ENCODE measurements at places on chromosomes 13 and 19.

GRCh38 chr13:53201454-53202225 is 173.0 kb downstream of the OLFM4 start:
- no peak for DNase-seq

GRCh38 chr19:56309511-56310185 is 5.0 kb downstream of the ZSCAN5A start:
- peak; percentile 19 for DNase-seq

DNA sequence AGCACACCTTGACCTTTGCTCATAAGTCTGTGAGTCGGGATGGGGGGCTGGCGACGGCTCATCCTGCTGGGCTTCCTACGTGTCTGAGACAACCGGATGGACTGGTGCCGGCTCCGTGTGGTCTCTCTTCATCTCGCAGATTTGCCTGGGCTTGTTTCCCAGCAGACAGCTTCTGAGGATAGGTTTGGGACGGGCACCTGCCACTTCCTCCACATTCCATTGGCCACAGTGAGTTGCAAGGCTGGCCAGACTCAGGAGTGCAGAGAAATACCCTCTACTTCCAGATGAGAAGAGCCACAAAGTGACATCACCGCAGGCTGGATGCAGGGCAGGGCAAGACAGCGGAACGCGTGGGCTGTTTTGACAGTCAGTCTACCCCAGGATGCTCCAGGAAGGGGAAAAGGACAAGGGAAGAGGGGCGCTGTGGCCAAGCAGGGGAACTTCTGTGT is 48.1 kb downstream of the IRS2 start:
- DNase-seq = no peak

GRCh38 chr13:44718467-44718866 is 142.3 kb upstream of the TSC22D1 start:
- no peak for DNase-seq

GRCh38 chr19:15463861-15464371 is 428 bp downstream of the RASAL3 start:
- no peak for DNase-seq

DNA sequence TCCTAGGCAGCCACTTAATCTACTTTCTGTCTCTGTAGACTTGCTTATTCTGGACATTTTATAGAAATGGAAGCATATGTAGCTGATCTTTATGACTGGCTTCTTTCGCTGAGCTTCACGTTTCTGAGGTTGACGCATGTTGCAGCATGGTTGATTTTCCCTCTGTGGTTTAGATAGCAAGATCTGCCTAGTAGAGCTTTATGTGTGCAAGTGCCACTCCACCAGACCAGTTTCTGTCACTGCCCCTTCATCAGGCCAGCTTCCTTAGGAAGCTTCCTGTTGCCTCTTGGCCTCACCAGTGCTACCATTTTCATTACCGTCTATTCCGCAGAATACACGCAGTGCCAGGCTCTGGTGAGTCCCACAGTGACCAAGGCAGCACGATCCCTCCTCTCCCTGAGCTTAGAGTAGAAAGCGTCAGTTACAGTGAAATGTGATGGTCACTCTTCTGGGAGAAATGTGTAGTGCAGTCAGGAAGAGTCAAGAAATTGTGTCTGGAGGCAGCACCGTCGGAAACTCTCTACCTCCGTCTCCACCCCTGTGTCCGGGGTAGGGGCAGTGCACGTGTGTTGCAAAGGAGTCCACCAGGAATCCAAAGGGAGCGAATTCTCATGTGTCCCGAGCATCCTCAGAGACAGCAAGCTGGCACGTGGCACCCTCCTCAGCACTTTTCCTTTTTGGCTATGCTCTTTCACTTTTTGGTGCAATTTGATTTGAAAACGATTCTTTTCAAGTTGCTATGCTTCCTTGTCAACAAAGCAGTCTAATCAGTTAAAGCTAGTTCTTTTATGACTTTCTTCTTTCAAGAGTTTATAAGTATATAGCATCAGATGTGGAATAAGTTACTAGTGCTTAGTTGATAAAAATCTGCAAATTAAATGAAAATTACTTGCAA is 45.4 kb upstream of the GPR183 start:
- DNase-seq = no peak

GRCh38 chr19:23971598-23971997 is 56.9 kb downstream of the ZNF726 start:
- DNase-seq = no peak

- no peak for DNase-seq
Observed at GRCh38 chr19:48186541-48186991, 16.1 kb downstream of the ZSWIM9 start.
